ENCODE measurements at places on chromosomes 3 and 15. TPM values are rescaled to one million over a fixed set of nuclear protein-coding genes. Genes with fewer than 3 reads are reported as not detected.

DNA sequence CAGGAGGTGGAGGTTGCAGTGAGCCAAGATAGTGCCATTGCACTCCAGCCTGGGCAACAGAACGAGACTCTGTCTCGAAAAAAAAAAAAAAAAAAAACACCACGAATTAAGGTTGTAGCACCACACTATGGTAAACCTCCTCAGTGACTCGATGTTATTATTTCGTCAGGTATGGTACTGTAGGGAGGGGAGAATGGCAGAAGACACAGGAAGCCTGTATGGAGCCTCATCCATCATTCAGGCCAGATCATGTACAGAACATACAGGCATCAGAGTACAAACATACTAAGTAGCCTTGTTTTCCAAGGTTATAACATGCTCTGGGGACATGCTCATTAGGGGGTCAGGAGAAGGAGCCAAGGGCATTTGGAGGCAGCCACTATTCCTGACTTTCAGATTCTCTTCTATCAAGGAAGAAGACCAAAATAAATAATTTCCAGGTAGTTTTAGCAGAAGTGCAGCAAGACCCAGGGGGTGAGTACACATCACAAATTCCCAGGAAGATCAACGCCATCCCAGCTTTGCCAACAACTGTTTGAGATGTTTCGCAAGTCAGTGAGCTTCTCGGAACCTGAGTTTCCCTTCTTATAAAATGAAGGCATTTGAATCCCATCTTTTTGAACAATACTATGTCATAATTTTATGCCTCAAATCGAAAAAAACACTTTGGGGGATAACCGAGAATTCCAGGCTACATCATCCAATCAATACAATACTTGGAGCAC lies 79.8 kb downstream of the FOXP1 start:
- DNase-seq: no peak

DNA sequence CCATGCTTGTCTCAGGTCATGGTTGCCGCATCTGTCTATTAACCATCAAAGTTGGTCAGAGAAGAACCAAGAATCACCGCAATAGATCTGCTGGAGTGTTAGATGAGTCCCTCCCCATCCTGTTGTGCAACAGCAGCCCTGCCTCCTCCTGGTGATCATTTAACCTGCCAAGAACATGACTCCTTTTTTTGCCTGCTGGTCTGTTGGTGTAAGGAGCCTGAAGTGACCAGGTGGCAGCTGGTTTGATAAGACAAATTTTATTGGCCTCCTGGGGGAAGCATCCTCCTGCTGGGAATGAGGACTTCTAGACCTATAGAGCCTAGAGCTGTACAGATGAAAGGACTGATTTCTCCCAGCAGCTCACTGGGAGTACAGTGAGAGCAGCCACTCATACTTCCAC lies 43.5 kb upstream of the RAF1 start:
- DNase-seq: no peak

The HES1 gene
- total RNA-seq: 51.9 TPM

DNA sequence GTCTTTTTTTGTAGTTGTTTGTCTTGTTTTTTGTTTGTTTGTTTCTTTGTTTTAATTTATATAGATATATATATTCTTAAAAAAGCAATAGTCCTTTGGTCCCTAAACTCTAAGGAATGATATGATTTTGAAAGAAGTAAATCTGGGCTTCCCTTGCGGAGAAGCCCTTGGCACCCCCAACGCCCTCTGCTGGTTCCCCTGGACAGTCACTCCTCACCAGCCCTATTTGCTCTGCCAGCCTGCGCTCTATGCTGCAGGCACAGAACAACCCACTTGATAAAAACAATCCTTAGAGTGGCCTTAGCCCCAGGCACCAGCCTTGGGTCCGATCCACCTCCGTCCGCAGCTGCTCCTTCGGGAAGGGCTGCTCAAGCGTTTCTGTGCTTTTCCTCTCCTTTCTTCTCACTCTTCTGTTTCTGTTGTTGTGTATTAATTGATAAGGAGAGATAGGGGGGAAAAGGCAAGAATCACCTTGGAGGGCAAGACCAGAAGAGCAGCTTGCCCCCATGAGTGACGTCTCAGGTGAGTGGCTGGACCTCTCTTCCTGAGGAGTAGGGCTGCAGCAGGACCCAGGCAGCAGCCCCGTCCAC lies 13.7 kb upstream of the PARP6 start:
- peak; percentile 80 for DNase-seq

- no peak for DNase-seq
These were observed 392.8 kb downstream of the RSL24D1 start for GRCh38 chr15:54803987-54804386.

GRCh38 chr15:44713006-44713966 lies 2.0 kb downstream of the B2M start:
- DNase-seq: no peak

DNA sequence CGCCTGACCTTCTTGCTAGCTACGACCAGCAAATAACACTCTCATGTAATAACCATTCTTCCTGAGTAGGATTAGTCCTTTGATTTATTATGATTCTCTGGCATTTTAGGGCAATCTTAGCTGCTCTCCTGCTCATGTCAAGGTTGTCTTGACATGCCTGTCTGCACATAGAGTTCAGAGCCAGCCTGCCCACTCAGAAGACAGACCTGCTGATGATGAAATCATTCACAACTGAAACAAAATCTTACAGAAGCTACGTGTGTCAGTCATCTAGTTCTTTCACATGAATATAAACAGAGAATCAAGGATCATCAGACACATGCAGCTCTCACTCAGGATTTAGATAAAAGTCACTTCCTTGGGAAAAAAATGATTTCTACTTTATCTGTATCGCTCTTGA lies 173.6 kb upstream of the LYSMD4 start:
- no peak for DNase-seq

DNA sequence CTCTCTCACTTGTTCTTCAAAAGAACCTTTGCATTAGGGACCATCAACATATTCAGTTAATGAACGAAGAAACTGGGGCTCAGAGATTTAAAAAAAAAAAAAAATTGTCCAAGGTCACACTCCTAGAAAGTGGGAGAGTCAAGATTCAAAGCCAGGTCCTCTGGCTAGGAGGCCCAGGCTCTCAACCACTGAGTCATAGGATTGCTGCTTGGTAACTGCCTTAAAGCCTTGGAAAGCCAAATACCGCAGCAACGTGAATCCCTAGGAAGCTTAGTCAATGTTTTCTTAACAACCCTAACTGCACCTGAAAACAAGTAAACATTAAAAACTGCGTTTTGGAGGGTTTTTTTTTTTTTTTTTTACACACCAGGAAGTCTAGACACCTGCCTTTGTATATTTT lies 156.8 kb downstream of the WNT5A start:
- no peak for DNase-seq

DNA sequence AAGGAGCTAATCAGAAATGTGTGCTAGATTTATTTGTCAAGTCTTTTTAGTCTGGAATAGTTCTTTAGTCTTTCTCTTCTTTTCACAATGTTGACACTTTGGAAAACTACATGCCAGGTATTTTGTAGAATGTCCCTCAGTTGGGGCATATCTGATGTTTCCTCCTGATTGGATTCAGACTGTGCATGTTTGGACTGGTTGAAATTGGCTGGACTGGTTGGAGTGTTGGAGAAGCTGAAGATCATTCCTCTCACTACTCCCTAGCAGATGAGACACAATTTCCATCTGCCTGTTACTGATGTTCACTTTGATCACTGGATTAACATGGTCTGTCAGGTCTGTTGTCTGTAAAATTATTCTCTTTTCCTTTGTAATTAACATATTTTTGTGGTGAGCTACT lies 3.7 kb downstream of the NME9 start:
- DNase-seq: no peak

The CIAO2A gene
- total RNA-seq: 27.4 TPM

The NAALADL2 gene
- 29.8 TPM for total RNA-seq

- no peak for DNase-seq
These were observed 517.4 kb upstream of the ARRDC4 start for GRCh38 chr15:97443101-97443500.

DNA sequence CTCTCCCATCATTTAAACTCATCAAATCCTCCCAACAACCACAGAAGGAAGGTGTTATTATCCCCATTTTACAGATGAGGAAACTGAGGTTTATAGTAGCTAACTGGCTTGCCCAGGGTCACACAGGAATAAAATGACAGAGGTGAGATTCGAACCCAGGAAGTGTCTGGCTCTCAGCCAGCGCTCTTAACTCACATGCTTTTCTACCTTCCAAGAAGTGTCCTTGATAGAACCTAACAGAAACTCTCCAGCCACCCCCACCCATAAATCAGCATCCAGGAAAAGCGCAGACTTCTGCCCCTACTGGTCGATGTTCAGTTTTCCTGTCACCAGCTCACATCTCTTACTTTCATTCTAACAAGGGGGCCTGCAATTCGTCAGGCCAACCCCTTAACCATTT lies 51.7 kb downstream of the SPATA12 start:
- no peak for DNase-seq
